Right atrium auricular region (tissue), 2 donors: ENCODE measurements at places on chromosomes 11 and 22. TPM values are rescaled to one million over a fixed set of nuclear protein-coding genes. Genes with fewer than 3 reads are reported as not detected.

DNA sequence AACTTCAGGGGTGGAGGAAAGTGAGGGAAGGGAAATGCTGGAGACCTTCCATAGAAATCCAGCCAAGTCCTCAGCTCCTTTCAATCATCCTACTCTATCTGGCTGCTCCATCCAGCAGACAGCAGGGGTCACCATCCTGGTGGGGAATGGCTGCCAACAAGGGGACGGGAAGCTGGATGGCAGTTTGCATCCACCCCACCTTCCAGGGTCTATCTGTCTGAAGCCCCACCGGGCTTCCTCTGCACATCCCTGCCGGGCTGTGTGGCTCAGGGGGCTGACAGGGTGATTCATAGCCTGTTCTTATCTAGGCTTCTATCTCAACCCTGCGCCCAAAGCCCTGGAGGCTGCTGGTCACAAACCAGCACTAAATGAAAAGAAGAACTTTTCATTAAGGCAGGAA, 1.1 kb downstream of the SYTL2 start:
- no peaks in the 10 kb centered on the region for H3K4me1 ChIP-seq
- DNase-seq: no peak
- no peaks in the 10 kb centered on the region for H3K36me3 ChIP-seq

DMC1 gene
- 16.3 TPM for total RNA-seq

- DNase-seq: no peak
- H3K27me3 ChIP-seq: no peaks in the 10 kb centered on the region
- no peaks in the 10 kb centered on the region for H3K4me1 ChIP-seq
- H3K27ac ChIP-seq: no peak overlapping the region
Measured at GRCh38 chr11:101096036-101096704, 33.4 kb downstream of the PGR start.

DNA sequence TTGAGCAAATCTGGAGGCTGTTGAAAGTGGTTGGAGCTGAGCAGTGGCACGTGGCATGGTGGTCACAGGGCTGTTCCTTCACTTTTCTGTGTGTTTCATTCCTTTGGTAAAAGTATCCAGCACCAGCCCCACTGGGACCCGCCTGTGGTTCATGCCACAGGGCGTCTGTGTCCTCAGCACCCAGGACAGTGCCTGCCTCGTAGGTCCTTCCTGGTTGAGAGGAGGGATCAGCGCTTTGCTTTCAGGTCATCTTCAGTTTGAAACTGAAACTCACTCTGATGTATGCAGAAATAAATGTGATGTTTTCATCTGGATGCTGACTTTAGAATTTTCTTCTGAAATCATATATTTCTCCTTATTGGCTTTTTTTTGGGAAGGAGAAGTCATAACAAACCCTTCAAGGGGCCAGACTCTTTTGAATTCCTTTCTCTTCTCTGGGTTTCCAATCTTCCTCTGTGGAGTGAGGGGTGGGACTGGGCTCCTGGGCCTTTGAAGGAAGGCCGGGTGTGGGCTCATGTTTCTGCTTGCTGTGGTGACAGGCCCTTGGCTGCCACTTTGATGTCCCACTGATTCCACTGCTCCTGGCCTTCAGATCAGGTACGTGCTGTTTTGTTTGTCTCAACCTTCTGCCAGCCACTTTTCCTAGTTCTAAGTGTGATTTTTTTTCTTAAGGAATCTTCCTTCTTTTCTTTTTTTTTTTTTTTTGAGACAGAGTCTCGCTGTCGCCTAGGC, 26.2 kb downstream of the TBC1D22A start:
- no peak overlapping the region for H3K4me3 ChIP-seq
- no peaks in the 10 kb centered on the region for H3K27me3 ChIP-seq
- no peak for DNase-seq
- peaks cover 7% of the 10 kb centered on the region for H3K36me3 ChIP-seq

GRCh38 chr11:125072961-125073590, 10.0 kb downstream of the SLC37A2 start:
- H3K27me3 ChIP-seq: no peaks in the 10 kb centered on the region
- H3K27ac ChIP-seq: no peak overlapping the region
- no peaks in the 10 kb centered on the region for H3K4me1 ChIP-seq
- no peak overlapping the region for H3K4me3 ChIP-seq
- no peak for DNase-seq

IGSF9B gene
- 17.2 TPM for total RNA-seq

DNA sequence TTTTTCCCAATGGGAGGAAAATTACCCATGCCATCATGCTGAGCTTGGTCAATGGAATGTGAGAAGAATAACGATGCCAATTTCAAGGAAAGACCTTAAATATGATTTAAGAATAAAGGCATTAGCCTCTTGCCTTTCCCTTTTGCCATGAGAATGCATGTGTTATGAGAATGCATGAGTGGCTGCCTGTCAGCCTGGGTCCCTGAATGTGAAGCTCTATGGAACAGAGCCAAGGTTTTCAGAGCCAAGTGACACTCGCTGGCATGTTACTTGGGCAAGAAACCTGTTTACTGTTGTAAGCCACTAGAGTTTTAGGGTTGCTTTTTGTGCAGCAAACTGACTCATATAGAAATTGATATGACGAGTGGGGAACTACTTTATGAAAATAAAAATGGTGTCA, 75.7 kb downstream of the JRKL start:
- no peak for DNase-seq
- H3K27me3 ChIP-seq: no peaks in the 10 kb centered on the region
- no peak overlapping the region for H3K27ac ChIP-seq
- H3K4me3 ChIP-seq: no peak overlapping the region

PGR gene
- total RNA-seq: 8.6 TPM

DNA sequence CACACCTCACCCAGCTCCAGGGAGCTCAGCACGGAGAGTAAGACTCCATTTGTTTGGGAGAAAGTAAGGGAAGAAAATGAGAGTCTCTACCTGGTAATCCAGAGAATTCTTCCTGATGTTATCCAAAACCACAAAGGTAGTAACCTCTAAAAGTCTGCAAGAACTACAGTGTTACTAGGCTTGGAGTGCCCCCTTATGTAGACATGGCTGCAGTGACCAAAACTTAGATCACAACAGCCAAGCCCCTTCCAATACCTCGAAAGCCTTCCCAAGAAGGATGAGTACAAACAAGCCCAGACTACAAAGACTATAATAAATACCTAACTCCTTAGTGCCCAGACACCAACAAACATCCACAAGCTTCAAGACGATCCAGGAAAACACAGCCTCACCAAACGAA, 4.9 kb downstream of the UBE2L6 start:
- H3K4me1 ChIP-seq: peaks cover 18% of the 10 kb centered on the region
- no peak overlapping the region for H3K27ac ChIP-seq
- no peak overlapping the region for H3K4me3 ChIP-seq
- H3K27me3 ChIP-seq: no peaks in the 10 kb centered on the region

VSTM5 gene
- total RNA-seq: not detected

GRCh38 chr11:7890417-7891172, 40.5 kb downstream of the OR10A6 start:
- no peaks in the 10 kb centered on the region for H3K36me3 ChIP-seq
- H3K4me3 ChIP-seq: no peak overlapping the region
- no peaks in the 10 kb centered on the region for H3K4me1 ChIP-seq
- no peaks in the 10 kb centered on the region for H3K27me3 ChIP-seq

ZNF202 gene
- 4.1 TPM for total RNA-seq

DNA sequence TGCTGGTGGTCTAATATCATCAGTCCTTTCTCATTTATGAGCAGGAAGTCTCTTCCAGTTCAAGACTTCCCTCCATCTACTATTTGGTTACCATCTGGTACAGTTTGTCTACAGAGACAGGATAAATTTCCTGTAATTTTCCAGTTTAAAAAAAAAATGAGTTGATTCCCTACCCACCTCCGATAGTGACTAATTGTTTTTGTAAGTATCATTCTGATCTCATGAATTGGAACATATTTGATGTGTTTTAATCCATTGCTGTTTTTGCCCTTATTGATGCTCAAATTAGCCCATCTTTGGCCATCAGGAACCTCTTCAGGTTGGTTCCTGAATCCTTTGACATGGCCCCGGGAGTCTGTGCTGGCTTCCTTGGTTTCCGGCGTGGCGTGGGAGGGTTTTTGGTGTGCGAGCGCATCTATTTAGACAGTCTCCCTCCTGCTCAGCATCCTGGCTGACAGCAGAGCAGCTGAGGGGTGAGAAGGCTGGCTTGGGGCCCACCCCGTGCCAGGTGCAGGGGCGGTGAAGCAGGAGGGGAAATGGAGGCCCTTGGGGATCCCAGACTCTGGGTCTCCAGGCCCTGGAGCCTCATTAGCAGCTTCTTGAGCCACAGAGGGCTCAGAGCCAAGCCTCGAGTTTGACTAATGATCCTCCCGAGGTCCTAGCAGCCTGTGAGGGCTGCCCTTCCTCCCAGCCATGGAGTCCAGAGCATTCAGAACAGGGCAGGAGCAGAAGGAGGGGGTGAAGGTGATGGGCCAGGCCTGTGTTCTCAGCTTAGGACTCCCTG, 6.8 kb downstream of the OMP start:
- peaks cover 11% of the 10 kb centered on the region for H3K4me1 ChIP-seq
- no peaks in the 10 kb centered on the region for H3K36me3 ChIP-seq
- DNase-seq: no peak
- no peak overlapping the region for H3K27ac ChIP-seq

GRCh38 chr11:68214173-68215086, 1.3 kb upstream of the KMT5B start:
- H3K27ac ChIP-seq: peak overlapping the region; percentile 97
- peaks cover 46% of the 10 kb centered on the region for H3K4me1 ChIP-seq
- no peaks in the 10 kb centered on the region for H3K27me3 ChIP-seq

UBQLN3 gene
- total RNA-seq: not detected

GRCh38 chr11:76670485-76671236, at the start of gene LRRC32:
LRRC32 (minus strand) TSS chr11:76670747; CDS start chr11:76665954, 4,793 bp downstream.
- peak within 1 kb of the TSS; percentile 63 for H3K27ac ChIP-seq
- H3K4me3 ChIP-seq: peak within 1 kb of the TSS; percentile 49
- H3K4me1 ChIP-seq: no peaks in the 10 kb centered on the region
- DNase-seq: no peak
